Stomach (tissue), 19 donors: ENCODE measurements at places on chromosomes 1 and 21. TPM values are rescaled to one million over a fixed set of nuclear protein-coding genes. Genes with fewer than 3 reads are reported as not detected.

ZNF648 gene
- not detected for total RNA-seq

- H3K36me3 ChIP-seq: no peaks in the 10 kb centered on the region
- H3K27ac ChIP-seq: no peak overlapping the region
- H3K4me3 ChIP-seq: no peak overlapping the region
- no peaks in the 10 kb centered on the region for H3K4me1 ChIP-seq
- DNase-seq: no peak
Measured at GRCh38 chr1:232164078-232164963, 465.6 kb downstream of the SIPA1L2 start.

GRCh38 chr1:169949139-169949538 is 55.4 kb upstream of the SCYL3 start:
- no peaks in the 10 kb centered on the region for H3K4me1 ChIP-seq
- H3K27ac ChIP-seq: no peak overlapping the region
- H3K36me3 ChIP-seq: no peaks in the 10 kb centered on the region
- H3K4me3 ChIP-seq: no peak overlapping the region
- no peaks in the 10 kb centered on the region for H3K27me3 ChIP-seq

GRCh38 chr1:67768480-67768879 is 64.8 kb downstream of the GNG12 start:
- no peak overlapping the region for H3K4me3 ChIP-seq
- peaks cover 6% of the 10 kb centered on the region for H3K4me1 ChIP-seq
- DNase-seq: no peak
- H3K36me3 ChIP-seq: no peaks in the 10 kb centered on the region

OPRD1 gene
- total RNA-seq: not detected

DNA sequence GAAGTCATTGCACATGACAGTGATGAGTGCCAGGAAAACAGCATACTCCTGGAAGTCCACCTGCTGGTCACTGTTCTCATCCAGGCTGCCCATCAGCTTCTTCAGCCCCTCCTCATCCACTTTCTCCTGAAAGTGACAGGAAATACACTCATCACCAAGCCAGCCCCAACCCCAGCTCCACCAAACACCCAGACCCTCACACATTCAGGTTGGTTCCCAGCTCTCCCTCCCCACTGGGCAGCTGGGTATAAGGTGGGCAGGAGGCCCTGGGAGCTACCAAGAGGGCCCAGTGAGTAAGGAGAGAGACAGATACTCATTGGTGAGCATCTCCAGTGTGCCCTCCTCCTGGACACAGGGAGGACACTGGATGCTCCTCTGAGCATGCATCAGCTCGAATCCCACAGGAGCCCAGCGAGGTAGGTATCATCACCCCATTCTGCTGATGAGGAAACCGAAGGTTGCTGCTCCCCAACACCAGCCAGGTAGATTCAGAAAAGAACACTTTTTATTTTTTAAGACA is 4.1 kb downstream of the S100A2 start:
- H3K27me3 ChIP-seq: no peaks in the 10 kb centered on the region
- DNase-seq: no peak
- peaks cover 13% of the 10 kb centered on the region for H3K4me1 ChIP-seq
- no peak overlapping the region for H3K27ac ChIP-seq
- H3K4me3 ChIP-seq: no peak overlapping the region

REN gene
- not detected for total RNA-seq

ATP1A4 gene
- total RNA-seq: 0.37 TPM

GRCh38 chr1:205538235-205538840 is 33.9 kb downstream of the CDK18 start:
- peak; percentile 15 for DNase-seq
- no peak overlapping the region for H3K4me3 ChIP-seq

GRCh38 chr1:84959294-84959693 is 37.6 kb downstream of the MCOLN2 start:
- H3K4me3 ChIP-seq: no peak overlapping the region
- H3K4me1 ChIP-seq: no peaks in the 10 kb centered on the region
- H3K27ac ChIP-seq: no peak overlapping the region
- no peak for DNase-seq
- no peaks in the 10 kb centered on the region for H3K36me3 ChIP-seq
- no peaks in the 10 kb centered on the region for H3K27me3 ChIP-seq

DNA sequence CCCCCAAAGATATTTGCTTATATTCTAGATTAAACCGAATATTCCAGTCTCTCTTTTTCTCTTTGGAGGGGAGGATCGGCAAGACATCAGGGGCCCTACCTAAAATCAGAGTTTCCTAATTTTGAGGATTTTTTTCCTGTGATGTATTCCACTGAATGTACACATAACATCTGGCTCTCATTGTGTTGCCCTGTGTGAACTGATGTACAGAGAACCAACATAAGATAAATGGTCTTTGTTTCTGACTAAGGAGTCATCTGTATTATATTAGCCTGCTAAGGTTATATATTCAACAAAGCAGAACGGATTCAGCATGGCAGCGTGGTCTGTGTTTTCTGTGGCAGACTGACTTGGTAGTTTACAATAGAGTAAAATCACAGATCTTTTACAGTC is 114.8 kb upstream of the NCAM2 start:
- no peak for DNase-seq
- H3K4me1 ChIP-seq: no peaks in the 10 kb centered on the region
- H3K27me3 ChIP-seq: no peaks in the 10 kb centered on the region
- H3K27ac ChIP-seq: no peak overlapping the region

DNA sequence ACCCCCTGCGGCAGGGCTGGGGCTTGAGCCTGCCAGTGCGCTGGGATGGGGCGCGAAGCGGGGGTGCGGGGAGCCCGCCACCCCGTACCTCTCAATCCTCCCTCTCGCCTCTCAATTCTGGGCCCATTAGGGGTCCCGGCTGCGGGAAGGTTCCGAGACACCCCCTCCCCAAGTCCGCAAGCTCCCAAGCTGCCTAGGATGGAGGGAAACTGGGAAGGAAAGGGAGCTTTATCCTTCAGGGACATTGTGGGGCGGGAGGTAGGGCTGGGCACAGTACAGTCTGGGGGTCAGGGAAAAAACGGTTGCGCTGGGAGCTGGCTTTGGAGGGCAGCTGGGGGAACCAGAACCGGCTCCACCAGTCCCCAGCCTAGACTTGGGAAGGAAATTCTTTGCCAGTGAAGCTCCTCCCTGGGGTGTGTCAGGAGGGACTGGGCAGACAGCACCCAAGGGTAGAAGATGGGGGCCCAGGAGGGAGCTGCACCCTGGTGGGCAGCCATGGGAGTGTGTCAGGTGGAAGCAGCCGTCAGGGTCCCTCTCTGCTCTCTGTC is 904 bp downstream of the GJB3 start:
- DNase-seq: peak; percentile 58
- H3K27me3 ChIP-seq: peaks cover 6% of the 10 kb centered on the region
- H3K4me3 ChIP-seq: peak overlapping the region; percentile 52

GRCh38 chr1:77686796-77687518 is 4.5 kb upstream of the ZZZ3 start:
- H3K4me3 ChIP-seq: peak overlapping the region; percentile 33
- DNase-seq: peak; percentile 9
- peaks cover 20% of the 10 kb centered on the region for H3K4me1 ChIP-seq
- no peaks in the 10 kb centered on the region for H3K36me3 ChIP-seq
- H3K27ac ChIP-seq: no peak overlapping the region

GJA8 gene
- total RNA-seq: not detected

DNA sequence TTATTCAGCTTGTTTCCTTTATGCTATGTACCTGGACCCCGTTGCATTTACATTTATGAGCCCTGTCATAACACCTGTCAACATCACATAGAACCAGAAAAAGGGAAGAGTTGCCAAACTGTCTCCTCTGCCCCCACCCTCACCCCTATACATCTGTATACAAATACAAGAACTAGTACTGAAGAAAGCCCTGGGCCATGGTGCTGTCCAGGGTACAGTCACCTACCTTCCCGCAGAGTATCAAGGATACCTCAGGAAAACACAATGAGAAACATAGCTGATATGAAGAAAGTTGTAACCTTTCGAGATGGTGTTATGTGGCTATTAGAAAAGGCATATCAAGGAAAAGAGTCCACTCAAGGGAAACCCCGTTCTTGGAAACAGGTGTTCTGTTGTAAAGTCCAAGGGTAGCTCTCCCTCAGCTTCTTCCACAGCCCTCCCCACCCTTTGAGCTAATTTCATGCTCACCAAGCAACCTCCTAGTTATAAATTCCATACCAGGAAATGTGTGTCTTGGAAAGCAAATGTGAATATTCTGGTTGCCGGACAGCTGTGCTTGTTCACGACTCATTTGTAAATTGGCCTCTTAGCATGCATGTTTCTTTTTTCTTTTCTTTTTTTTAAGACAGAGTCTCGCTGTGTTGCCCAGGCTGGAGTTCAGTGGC is 16.7 kb upstream of the AVPR1B start:
- H3K4me1 ChIP-seq: no peaks in the 10 kb centered on the region
- no peak overlapping the region for H3K27ac ChIP-seq
- no peaks in the 10 kb centered on the region for H3K27me3 ChIP-seq
- DNase-seq: no peak
